ENCODE measurements at places on chromosomes 13 and 19.

GRCh38 chr19:23101241-23101640 lies 15.6 kb upstream of the ZNF730 start:
- no peak for DNase-seq

GRCh38 chr19:30565636-30566035 lies 193.5 kb downstream of the ZNF536 start:
- DNase-seq, result no peak

DNA sequence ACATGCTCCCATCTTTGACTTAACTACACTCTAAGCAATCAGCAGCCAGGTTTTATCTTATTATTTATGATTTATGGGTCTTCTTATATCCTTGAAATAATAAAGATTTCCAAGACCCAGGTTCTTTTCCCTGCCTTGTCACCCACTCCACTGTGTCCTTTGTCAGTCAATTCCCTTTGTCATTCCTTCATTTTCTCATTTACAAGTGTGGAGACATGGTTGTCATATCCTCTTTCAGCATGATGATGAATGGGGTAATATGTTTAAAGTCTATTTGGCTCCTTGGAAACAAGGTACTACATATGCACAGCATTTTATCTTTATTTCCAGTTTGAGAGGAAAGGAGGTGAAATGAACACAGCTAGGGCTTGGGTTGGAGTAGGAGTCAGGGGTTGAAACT lies 521.8 kb downstream of the LMO7 start:
- DNase-seq, result no peak

GRCh38 chr13:111270765-111271698 lies 49.4 kb upstream of the TEX29 start:
- no peak for DNase-seq

- no peak for DNase-seq
Observed at GRCh38 chr19:18597809-18598660, 8.6 kb downstream of the CRLF1 start.

DNA sequence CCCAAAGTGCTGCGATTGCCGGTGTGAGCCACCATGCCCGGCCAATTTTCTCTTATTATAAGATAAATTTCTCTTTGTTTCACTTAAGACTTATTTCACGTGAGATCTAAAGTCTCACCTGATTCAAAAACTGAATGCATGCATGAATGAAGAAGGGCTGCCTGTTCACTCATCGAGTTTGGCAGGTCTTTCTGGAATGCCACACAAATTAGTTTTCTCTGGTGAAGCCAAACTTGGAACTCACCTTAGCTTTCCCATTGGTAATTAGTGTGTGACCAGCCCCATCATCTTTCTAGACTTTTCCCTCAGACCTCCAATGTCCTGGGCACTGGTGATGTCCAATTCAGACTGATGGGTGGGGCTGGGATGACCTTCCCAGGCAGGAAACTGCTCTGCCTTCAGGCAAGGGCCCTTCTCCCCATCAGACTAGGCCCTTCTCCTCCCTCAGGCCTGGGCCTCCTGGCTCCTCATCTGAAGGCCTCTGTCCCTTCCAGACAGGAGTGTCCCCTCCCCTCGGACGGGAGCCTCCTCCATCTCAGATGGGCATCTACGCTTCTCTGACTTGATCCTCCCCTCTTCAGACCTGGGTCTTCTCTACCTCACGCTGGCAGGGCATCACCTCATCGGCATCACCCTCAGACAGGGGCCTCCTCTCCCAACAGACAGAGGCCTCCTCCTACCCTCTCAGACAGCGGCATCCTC lies 14.4 kb downstream of the C3 start:
- DNase-seq, result no peak

GRCh38 chr19:58514564-58515022 lies 2.8 kb upstream of the SLC27A5 start:
- no peak for DNase-seq

DNA sequence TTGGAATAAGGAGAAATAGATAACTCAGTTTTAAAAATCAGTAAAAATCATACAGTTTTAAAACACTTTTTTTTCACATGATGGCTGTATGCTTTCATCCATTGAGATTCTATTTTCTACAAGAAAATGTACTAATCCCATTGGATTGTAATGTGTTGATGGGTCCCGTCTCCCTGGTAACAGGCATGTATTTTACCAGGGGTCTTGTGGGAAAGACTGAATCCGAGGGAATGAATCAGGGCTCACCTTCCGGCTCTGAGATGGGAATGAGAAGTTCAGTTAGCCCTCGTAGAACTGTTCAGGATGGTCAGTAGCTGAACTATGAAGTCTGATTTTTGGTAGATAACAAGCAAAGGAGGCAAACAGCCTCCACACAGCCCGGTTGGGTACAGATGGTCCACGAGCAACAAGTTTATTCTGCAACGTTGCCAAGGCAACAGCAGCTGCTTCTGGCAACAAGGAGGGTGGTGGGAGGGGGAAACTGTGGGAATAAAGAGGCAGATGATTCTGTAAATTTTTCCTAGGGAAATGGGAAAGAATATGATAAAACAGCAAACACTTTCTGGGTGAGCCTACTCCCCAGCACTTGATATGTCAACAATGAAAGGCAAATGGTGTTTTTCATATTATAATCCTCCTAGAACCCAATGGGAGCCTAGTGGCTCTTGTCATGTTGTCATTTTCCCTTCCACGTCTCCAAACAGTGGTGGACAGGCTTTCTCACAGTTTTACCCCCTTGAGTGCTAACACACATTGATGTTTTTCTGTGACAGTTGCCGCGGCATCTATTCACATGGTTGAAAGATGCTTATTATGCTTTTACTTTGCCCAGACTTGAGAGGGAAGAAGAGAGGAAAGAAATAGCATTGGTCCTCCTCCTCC lies 12.4 kb upstream of the SIAH3 start:
- no peak for DNase-seq

GRCh38 chr13:40189898-40190630 lies 476.4 kb downstream of the FOXO1 start:
- DNase-seq, result no peak

DNA sequence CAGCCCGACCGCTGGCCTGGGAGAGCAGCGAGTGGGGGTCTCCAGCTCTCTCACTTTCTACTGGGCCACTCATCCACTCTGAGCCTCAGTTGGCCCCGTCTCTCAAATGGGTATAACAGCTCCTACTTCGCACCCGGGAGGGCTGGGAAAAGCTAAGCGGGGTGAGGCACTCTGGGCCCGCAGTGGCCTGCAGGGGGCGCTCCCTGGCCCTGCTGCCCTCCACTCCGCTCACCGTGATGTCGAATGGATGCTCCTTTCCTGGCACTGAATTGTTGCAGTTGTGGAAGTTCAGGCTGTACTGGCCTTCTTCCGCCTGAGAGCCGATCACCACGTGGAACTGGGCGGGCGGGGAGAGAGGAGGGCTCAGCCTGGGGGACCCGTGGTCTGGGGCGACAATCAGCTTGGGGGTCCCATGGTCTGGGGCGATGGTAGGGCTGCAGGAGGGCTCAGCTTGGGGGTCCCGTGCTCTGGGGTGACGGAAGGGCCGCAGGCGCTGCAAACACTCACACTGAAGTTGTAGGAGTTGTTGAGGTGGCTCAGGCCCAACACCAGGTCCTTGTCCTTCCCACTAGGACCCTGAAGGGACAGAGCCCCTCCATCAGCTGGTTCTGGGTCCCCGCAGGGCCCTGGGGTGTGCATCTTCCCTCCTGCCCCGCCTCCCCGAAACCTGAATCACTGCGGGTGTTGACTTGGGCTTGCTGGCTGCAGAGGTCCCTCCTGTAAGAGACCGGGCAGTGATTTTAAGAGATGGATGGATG lies 3.9 kb downstream of the GPR108 start:
- DNase-seq, result no peak
